ENCODE measurements at places on chromosomes 13 and 19.

DNA sequence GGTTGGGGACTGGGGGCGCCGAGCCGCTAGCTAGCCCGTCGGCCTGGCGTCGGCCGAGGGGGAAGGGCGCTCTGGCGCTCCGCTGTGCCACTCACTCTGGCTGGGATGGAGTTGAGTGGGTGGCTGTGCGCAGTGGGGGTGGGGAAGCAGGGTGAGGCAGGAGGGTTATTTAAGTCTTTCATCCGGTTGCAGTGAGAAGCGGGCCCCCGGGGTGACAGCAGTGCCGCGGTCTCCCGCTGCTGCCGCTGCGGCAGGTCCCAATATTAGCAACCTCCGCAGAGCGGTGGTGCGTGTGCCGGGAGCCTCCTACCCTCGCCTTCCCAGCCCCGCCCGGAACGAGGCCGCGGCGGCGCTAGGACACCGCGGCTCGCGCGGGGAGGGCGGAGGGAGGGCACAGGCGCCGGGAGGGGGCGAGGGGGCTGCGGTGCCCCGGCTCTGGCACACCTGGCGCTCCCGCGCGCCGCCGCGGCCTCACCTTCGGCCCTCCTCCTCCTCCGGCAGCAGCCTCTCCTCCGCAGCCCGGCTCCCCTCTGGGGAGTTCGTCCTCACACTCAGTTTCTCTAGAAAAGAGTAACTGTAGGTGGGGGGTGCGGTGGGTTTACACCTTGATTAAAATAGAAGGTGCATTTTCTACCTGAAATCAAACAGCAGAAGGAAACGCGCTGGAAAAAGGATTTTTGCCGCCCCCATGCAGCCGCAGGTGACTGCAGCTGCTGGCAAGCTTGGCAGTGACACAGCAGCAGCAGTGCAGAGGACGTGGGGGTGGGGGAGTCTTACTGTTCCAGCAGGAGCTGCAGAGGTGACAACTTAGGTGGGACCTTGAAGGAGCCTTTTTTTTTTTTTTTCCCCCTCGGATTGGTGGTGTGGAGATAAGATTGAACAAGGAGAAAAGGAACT lies 4.5 kb downstream of the FGF9 start:
- peak; percentile 37 for DNase-seq

DNA sequence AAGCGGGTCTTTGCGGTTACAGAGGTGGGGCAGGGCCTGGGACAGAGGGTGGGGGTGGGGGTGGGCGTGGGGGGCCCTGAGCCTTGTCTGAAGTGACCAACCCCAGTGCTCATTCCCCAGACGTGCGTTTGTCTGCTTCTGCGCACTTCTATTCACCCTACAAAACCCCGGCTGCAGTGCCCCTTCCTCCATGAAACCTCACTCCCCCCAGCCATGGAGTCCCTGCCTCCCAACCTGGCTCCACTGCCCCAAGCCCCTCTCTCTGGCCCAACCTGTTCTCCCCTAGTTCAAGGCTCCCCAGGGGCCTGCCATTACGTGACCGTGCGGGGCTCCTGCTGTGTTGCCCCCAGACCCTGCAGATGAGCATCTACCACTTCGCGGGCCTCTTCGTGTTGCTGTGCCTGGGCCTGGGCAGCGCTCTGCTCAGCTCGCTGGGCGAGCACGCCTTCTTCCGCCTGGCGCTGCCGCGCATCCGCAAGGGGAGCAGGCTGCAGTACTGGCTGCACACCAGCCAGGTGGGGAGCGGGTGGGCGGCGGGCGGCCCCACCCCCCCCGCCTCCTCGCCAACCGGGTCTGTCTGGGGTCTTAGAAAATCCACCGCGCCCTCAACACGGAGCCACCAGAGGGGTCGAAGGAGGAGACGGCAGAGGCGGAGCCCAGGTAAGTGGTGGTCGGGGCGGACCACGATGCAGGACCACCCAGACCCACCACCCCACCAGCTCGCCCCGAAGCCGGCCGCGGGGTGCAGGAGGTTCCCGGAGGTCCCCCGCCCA lies 8.2 kb downstream of the GRIN3B start:
- no peak for DNase-seq

DNA sequence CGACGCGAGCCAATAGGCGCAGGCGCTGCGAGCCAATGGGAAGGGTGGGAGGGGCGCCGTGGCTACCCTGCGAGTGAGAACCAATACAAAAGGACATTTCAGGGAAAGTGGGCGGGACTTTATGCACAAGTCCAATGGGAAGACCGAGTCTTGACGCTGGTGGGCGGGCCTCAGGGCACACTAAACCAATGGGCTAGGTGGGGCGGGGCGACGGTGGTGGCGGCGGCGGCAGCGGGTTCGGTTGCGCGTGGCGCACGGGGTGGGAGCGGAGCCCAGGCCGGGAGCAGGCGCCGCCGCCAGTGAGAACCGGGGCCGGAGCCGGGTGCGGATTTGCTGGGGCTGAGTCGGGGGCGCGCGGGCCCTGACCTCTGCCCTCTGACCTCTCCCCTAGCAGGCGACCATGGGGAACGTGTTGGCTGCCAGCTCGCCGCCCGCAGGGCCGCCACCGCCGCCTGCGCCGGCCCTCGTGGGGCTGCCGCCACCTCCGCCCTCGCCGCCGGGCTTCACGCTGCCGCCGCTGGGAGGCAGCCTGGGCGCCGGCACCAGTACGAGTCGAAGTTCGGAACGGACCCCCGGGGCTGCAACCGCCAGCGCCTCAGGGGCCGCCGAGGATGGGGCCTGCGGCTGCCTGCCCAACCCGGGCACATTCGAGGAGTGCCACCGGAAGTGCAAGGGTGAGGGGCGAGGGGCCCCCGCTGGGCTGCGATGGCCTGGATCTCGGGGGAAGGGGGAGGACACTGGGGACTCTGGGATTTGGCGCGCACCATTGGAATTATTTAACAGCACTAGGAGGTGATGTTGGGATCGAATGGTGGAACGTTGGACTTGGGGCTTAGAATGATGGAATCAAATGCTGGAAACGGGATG lies at the start of gene TOMM40:
TSS of gene TOMM40 (plus strand) at position 239 of the 867 bp plus-strand sequence. CDS start at position 401, 162 bp downstream.
- DNase-seq = peak; percentile 70

DNA sequence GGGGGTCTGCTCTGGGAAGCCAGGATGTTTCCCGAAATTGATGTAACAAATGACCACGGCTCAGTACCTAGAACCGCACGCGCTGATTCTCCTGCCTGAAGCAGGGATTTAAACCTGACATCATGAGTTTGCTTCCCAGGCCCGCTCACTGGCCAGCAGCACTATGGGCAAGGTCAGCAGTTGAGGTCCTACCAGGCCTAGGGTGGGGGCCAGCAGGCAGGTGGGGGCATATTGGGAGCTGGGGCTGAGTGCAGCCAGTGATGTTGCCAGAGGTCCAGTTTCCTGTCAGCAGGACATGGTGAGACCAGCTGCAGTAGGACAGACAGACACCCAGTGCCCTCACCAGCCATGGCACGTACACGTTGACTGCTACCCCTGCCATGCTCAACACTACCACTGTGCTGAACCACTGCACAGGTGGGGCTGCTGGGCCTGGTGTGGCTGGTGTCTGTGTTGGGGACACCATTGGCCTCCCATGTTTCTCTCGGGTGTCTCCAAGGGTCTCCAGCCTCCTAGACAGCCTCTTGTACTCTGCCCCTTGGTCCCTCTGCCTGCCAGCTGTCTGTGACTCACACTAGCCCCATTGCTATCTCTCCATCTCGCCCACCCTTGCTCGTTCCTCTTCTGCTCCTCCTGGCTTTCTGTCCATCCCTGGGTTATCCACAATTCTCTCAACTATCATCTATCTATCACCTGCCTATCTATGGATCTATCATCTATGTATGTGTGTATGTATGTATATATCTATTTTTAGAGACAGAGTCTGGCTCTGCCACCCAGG lies 1.1 kb upstream of the C19orf85 start:
- DNase-seq = no peak

Measured in mesendoderm (in vitro differentiated cells).